Activated T-cell treated with anti-CD3 and anti-CD28 coated beads, Interleukin-2, amount 50 U/mL, for 1 hour (primary cell): ENCODE measurements at places on chromosomes 2 and 18.

GRCh38 chr2:20378891-20379519 is 28.4 kb upstream of the PUM2 start:
- DNase-seq: no peak

DNA sequence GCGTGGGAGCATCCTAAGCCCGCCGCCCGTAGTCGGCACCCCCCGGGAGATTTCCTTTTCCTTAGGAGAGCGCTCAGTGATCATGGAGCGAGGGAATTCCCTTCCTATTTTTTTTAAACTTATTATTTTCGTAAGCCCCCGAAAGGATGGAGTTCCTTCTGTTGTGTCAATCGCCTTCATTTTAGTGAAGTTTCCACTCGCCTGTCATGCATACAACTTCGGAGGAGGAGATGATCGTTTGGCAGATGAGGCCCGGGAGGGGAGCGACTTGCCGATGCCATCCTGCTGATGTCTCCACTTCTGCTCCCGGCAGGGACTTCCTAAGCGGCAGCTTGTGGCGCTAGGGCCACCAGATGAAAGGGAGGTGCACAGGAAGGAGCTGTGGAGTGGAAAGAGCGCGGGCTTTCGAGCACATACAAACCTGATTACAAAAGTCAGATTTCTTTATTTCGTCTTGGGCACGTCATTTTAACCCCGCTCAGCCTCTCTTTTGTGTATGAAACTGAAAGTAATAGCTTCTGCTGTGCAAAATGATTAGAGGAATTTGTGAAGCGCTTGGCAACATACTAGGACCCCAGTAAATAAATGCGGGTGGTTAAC is at the start of gene ADGRF3:
ADGRF3 (minus strand) TSS at position 336 of the 600 bp plus-strand sequence. CDS start 555 bp downstream, outside the sequence.
- DNase-seq: peak; percentile 68

- no peak for DNase-seq
Measured at GRCh38 chr2:127406454-127406853, 11.8 kb upstream of the PROC start.

DNA sequence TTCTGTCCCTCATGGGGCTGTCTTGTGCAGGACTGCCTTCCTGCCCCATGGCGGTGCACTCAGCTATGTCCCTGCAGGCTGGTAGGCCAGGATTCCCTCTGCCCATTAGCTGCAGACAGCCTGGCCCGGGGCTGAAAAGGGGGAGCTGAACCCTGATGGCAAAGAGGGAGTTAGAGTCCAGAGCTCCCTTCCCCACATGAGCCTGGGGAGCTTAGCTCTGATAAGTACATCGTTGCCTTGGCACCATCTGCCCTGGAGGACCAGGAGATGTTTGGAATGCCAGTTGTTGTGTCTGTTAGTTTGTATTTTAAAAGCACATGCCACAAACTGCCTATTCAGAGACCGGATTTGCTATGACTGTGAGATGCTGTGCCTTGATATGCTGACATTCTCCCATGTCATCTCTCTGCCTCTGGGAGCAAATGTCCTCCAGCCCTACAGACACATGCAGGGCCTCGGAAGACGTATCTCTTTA is 65.1 kb upstream of the AFF3 start:
- no peak for DNase-seq

DNA sequence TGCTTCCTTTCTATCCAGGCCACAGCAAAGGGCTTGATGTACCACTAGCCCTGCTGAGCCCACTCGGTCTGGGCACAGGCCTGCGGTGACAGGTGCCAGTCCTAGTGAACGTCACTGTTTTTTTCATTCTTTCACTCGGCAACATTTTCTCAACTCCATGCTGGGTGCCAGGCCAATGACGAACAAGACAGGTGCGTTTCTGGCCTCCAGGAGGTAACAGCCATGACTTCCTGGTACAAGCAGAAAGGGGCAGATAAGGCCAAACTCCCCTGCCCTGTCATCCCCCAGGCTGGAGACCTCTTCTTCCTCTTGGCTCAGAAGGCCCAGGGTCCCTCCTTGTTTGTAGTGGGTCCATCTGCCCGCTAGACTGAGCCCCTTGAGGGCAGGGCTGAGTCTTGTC is 55.7 kb upstream of the OTOF start:
- peak; percentile 9 for DNase-seq

GRCh38 chr2:133346654-133347053 is 221.6 kb downstream of the NCKAP5 start:
- DNase-seq: no peak

DNA sequence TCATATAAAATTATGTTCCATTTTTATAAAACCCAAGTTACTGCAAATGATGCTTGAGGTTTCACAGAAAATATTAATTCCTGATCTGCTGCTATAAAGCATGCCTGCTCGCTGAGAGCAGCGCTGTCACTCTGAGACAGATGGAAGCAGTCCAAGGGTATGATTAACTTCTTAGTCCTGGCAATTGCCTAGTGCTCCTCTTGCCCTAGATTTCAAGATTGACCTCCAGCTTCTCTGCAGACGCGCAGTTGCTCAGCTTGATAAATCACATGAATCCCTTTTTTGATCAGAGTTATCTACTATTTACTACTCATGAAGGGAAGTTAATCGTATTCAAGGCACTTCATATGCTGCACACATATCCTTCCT is 154.6 kb upstream of the REV1 start:
- DNase-seq: no peak

- DNase-seq: no peak
Measured at GRCh38 chr18:21996351-21996826, 173.0 kb upstream of the GATA6 start.

DNA sequence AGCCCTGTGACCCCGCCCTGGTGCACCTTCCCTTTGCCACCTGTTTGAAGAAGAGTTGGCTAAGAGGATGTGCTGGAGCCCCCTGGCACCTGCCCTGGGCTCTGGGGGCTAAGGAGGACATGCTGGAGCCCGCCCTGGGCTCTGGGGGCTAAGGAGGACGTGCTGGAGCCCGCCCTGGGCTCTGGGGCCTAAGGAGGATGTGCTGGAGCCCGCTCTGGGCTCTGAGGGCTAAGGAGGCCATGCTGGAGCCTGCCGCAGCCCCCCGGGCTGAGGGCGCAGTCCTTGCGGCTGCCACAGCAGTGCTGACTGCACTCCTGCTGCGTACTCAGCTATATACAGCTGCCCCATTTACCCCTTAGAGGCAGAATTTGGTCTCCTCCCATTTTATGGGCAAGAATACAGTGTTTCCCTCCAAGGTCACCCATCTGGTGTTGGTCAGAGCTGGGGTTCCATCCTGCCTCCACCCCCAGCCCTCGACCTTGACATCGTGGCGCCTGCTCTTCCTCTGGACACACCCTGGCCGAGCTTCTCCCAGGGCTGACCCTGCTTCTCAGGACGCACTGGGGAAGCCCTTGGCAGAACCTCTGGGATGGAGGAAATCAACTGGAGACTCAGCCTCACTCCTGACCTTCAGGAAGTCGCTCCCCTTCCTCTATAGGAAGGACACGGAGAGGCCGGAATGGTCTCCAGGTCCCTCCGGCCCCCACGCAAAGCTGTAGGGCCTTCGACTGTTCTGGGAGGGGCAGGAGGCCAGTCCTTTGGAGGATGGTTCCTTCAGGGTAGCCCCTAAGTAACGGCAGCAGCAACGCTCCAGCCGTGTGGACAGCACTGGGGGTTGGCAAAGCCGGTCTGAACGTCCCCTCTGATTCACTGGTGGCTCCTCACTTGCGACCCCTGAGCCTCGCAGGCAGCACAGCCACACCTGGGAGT is 65.0 kb upstream of the HPCAL1 start:
- DNase-seq: no peak

DNA sequence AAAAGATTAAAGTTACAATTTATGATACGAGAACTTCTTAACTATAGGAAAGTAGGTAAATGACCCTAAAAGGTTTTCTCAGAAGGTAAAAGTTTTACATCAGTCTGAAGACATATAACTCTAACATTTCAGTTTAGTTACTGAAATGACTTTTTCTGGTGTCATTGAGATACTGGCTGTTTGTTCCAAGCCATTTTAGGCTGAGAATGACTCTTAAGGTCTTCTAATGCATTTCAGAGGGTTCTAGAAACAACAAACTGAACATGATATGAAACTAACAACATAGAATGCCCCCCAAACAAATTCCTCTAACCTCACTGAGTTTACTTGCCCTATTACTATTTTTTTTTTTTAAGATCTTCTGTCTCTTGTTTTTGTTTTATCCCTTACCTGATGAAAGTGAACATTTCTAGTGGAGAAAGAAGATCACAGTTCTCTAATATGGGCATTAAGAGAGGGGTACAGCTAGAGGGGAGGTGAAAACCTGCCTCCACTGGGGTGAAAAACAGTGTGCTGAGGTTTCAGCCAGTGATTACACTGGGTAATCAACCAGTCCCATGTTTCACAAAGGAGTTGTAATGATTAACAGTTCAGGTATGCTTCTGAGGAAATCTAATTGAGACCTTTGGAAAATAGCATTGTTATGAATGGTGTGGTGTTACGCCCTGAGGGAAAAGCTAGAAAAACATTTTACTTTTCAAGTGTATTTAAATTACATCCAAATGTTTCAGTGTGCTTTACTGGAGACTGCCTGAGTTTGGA is 11.2 kb downstream of the NABP1 start:
- no peak for DNase-seq

GRCh38 chr2:120693121-120693520 is 42.5 kb upstream of the GLI2 start:
- DNase-seq: no peak

DNA sequence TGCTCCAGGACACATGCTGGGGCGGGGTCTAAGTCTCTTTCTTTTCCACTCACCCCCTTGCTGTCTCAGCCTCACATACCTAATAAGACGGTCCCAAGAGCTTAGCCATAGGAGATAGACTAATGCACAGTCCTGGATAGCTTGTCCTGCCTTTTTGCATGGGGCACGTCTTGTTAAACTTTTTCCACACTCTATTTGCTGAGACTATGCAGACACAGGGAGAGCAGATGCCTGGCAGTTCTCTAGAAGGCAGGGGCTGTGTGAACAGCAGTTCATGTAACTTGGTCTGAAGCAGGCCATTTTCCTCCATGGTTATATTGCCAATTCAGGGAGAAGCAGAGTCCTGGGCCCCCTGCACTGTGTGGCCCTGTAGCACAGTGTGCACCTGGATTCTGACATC is 142.1 kb downstream of the SEPTIN10 start:
- no peak for DNase-seq

DNA sequence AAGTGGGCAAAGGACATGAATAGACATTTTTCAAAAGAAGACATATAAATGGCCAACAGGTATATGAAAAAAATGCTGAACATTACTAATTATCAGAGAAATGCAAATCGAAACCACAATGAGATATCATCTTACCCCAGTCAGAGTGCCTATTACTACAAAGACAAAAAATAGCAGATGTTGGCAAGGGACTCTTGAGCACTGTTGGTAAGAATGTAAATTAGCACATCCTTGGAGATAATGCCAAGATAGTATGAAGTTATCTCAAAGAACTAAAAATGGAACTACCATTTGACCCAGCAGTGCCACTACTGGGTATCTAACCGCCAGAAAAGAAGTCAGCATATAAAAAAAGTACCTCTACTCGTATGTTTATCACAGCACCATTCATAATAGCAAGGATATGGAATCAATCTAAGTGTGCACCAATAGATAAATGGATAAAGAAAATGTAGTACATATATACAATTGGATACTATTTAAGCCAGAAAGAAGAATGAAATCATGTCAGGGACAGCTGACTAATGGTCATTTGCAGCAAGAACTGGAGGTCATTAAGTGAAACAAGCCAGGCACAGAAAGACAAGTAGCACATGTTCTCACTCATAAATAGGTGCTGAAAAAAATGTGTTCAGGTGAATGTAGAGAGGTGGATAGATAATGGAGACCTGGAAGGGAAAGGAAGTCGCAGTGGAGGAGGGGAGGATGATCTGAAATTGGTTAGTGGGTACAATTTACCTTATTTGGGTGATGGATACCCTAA is 141.7 kb upstream of the B3GNT2 start:
- no peak for DNase-seq

GRCh38 chr2:12720278-12720620 is 3.5 kb downstream of the TRIB2 start:
- DNase-seq: no peak

DNA sequence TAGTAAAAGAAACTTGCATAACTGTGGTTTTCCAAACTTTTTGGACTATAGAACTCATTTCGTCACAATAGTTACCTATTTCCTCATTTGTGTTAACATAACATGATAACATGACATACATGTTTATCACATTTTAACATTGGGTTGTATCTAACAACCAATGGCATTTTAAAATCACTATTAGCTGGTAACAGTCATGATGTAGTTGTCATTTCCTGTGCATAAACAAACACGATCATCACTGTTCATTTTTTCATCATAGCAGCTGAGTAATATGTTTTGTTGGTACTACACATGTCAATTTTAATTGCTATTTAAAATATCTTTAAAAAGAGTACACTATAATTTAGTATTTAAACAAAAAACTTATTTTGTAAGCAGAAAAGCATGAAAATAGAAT is 402.4 kb downstream of the SATB2 start:
- DNase-seq: no peak

GRCh38 chr18:27527856-27528255 is 342.7 kb upstream of the CHST9 start:
- DNase-seq: no peak

DNA sequence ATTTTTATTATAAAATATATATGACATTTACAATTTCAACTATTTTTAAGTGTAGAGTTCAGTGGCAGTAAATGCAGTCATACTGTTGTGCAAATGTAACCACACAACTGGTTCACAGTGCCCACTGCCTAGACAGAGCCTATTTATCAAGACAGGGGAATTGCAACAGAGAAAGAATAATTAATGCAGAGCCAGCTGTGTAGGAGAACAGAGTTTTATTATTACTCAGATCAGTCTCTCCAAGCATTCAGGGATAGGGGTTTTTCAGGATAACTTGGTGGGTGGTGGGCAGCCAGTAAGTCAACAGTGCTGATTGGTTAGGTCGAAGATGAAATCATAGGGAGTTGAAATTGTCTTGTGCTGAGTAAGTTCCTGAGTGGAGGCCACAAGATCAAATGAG is 200.3 kb downstream of the NYAP2 start:
- DNase-seq: no peak

GRCh38 chr2:145199827-145200706 is 680.1 kb upstream of the ZEB2 start:
- DNase-seq: no peak

DNA sequence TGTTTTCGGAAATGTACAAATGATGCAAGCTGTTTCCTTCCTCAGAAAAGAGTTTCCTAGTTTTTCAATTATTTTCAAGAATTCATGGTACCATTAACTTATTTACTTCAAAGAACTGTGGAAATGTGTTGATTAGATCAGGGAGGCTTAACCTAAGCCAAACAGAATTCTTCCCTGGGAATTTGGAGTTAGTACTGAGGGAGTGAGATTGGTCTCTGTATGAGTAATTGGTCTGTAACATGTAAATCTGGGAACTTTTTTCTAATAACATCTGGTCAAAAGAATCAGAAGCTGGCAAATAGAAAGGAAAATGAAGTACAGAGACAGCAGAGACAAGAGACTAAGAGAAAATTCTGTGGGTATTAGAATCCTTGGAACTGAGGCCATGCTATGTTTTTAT is 145.8 kb downstream of the BABAM2 start:
- no peak for DNase-seq
